SK-N-DZ (cell line): ENCODE measurements at places on chromosomes 3 and 15.

DNA sequence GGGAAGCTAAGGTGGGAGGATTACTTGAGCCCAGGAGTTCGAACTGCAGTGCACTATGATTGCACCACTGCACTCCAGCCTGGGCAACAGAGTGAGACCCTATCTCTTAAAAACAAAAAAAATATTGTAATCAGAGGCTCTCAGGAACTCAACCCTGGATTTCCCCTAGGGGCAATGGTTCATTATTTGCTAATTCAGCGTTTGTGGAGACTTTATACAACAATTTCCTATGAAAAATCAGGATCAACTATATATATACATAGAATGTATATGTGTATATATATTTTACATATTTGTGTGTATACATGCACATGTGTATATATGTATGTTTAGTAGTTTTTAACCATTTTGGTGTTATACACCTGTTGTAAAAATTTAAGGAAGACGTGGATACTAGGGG lies 463.1 kb downstream of the FHIT start:
- DNase-seq: no peak

DNA sequence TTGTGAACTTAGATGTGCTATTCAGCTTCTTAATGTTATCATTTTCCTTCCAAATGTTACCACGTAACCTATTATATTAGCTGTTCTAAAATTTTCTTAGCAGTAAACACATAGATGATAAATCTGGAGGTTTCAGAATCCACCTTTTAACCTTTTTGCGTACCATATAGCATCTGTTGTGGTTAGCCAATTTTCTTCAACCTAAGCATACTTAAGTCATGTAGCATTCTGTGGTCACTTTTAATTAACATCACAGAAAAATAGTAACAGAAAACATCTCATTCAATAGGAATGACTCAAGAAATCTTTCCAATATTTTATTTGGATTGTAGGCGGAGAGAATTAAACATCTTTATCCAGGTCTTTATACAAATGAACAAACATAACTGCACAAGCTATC lies 1465.3 kb upstream of the GBE1 start:
- no peak for DNase-seq

- no peak for DNase-seq
Observed at GRCh38 chr3:73867524-73867923, 242.8 kb upstream of the PDZRN3 start.

DNA sequence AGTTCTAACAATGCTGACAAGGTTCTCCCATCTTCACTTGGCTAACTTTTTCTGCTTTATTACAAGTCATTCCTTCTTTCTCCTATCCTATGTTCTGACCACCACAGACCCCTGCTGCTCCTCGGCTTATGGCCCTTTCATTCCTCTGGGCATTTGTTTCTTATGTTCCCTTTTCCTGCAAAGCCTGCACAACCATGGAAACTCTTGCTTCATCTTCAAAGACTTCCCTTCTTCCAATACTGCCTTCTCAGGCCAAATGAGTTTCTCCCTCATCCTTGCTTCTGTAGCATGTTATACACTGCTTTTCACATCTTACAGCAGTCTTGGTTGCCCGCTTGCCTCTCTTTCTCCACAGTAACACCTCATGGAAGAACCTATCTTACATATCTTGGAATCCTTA lies 17.9 kb upstream of the ATOSA start:
- no peak for DNase-seq
